Hippocampal formation (tissue), 2 donors: ENCODE measurements at places on chromosomes 7 and 10.

GRCh38 chr10:78299851-78300468 lies 266.3 kb downstream of the RPS24 start:
- peak; percentile 35 for DNase-seq

- DNase-seq, result no peak
Observed at GRCh38 chr7:104357166-104357565, 28.8 kb downstream of the LHFPL3 start.

GRCh38 chr7:125090596-125090995 lies 161.0 kb upstream of the POT1 start:
- no peak for DNase-seq

DNA sequence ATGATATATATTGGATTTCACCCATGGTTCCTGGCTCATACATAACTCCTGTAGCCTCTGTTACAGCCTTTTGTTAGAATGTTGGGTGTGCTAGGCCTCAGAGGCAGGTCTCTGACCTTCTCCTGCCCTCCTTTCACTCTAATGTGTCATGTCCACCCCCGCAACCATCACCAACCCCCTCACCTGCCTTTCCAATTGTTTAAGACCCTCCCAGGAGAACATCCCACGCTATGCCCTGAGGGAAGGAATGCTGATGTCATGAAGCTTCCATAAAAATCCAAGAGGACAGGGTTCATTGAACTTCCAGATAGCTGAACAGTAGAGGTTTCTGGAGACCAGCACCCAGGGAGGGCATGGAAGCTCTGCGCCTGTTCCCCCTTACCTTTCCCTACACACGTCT lies 30.8 kb upstream of the C10orf67 start:
- no peak for DNase-seq
